ENCODE measurements at places on chromosomes 5 and 9.

DNA sequence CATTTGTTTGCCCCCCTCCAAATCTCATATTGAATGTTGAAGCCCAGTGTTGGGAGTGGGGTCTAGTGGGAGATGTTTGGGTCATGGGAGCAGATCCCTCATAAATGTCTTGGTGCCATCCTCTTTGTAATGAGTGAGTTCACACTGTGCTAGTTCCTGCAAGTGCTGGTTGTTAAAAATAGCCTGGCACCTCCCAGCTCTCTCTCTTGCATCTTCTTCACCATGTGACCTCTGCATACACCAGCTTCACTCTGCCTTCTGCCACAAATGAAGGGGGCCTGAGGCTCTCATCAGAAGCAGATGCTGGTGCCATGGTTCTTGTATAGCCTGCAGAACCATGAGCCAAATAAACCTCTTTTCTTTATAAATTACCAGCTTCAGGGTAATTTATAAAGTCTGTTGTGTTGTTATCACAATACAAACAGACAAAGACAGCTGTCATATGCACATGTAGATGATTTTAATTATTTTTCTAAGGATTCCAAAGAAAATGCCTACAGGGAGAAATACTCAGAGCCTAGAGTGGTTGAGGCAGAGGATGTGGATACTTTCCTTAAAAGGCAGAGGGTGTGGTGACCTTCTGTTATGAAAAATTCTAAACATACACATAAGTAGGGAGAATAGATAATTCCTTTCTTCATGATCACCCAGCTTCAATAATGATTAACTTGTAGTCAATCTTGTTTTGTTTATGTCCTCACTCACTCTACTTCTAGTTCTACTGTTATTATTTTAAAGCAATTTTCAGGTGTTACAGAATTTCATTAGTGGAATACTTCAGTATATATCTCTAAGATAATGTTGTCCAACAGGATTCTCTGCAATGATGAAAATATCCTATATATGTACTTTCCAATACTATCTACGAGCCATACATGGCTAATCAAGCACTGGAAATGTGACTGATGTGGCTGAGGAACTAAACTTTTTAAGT lies 75.1 kb upstream of the RANBP6 start:
- DNase-seq = no peak

DNA sequence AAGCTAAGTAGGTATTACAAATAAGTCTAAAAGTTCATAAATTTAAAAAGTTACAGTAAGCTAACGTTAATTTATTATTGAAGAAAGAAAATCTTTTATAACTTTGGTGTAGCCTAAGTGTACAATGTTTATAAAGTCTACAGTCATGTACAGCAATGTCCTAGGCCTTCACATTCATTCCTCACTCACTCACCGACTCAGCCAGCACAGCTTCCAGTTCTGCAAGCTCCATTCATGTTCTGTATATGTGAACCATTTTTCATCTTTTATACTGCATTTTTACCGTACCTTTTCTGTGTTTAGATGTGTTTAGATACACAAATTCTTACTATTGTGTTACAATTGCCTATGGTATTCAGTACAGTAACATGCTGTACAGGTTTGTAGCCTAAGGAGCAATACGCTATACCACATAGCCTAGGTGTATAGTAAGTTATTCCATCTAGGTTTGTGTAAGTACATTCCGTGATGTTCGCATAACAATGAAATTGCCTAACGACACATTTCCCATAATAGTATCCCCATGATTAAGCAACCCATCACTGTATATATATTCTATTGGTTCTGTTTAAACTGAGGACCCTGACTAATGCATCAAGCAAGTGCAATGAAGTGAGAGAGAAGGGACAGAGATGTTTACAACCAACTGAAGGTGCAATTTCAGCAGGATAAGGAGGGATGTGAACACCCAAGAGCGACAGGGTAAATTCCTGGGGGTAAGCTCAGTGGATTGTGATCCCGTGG lies 88.9 kb upstream of the TRIO start:
- DNase-seq = no peak

- DNase-seq = no peak
Measured at GRCh38 chr5:96706433-96707111, 44.4 kb downstream of the CAST start.

DNA sequence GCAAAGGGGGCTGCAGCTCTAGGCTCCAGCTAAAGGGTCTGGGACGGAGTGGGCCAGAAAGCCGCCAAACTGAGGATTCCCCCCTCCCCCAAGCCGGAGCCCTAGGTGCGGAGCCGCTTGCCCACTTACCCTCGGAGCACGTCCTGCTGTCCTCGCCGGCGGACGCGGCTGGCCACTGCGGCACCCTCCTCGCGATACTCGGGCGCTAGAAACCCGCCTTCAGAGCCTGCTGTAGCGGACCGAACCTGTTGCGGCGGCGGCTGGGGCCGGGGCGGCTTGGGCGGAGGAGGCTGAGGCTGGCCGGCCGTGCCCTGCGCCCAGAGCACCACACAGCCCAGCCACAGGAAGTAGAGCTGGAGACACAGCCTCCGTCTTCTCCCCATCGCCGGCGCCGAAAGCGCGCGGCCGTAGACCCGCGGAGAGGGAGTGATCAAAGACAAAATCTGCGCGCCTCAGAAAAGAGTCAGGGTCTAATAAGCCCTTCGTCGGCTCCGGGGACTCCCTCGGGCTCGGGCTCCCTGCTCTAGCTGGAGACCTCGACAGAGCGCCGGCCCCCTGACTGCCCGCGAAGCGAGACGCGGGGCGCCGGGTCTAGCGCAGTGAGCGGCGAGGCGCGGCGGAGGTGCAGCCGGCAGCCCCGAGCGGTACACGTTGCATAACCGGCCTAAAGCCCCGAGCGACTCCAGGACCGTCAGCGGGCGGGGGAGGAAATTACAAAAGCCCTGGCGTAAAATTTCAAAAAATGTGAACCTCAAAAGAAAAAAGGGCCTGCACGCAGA lies 635 bp downstream of the FBN2 start:
- DNase-seq = no peak

DNA sequence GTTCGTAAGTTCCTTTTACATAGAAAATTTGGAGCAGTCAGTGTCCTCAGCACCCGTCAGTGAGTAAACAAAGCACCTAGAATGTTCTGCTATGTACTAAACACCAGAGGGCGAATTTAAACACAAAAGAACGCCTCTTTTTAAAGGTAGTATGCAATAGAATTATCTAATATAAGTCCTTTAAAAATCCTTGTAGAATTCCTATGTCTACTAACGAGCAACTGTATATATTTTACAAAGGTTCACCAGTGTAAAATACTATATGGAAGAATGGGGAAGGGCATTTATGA lies 499 bp upstream of the TMEM232 start:
- DNase-seq = no peak

- DNase-seq = no peak
Measured at GRCh38 chr5:73903169-73903568, 277.2 kb downstream of the ARHGEF28 start.

GRCh38 chr5:150404941-150405816 lies 7.5 kb downstream of the CD74 start:
- no peak for DNase-seq

DNA sequence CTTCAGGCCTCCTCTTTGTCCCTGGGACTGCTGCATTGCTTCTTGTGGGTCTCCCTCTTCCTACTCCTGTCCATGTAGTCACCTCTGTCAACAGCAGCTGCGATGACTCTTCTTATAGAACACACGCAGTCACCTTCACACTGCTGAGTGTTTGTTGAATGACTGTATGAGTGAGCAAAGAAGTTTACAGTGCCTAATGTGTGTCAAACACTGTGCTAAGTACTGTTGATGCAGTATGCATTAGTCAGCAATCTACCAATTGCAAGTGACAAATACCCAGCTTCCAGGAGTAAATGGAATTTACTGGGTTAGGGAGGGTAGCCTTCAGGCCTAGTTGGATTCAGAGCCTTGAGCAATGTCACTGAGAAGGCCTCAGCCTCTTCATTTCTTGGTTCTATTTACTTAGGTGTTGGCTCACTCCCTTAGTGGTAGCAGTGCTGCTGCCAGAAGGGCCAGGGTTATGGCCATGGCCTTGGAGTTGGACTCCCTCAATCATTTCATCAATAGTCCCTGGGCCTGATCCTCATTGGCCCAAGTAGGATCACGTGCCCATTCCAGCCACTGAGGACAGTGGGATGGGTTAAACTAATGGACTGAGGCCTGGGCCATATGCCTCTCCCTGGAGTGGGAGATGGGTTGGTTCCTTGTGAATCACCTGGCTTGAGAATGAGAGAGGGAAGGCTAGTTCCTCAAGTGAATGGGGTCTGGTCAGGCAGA lies 93.5 kb downstream of the RGS3 start:
- no peak for DNase-seq

DNA sequence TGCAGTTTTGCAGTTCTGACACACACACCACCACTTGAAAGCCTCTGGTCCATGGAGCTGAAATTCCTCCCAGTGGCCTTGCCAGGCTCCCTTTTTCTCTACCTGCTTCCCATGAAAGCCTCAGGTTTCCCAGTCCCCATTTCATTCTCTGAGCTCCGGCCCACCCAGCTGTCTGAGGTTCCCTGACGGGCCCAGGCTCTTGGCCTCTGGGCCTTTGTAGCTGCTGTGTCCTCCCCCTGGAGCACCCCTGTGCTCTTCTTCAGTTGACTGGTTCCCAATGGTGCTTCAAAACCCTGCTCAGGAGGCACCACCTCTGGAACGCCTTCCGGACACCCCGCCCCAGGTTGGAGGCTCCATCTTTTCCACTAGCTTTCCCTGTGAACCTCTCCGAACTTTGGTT lies 155.9 kb upstream of the SHB start:
- no peak for DNase-seq

GRCh38 chr9:5511476-5511875 lies 1.1 kb downstream of the PDCD1LG2 start:
- DNase-seq = no peak

DNA sequence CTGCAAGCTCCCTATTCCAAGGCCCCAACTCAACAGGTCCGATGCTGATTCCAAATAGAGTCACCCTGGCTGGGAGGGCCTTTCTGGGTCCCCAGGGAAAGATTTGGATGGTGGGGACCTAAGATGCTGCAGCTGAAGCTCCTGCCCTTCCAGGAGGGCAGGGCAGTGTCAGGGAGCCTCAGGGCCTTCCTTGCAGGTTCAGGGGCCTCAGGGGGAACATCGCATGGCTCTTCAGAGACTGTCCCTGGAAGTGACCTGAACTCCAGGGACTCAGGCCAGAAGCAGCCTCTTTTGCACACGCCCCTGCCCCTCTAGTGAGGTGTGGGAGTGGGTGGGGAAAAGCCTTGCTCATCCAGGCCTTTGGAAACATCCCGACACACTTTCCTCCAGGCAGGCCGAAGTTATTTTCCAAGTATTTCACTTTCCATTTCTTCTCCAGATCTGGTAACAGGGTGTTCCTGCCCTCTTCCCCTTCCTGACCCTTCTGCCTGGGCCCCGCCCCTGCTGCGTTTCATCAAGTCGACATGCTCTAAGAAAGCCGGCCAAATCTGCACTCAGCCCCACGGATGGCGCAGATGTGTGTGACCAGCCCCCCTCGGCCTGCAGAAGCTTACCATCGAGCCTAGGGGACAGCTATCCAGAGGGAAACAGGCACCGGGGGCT lies 159.5 kb downstream of the FGF18 start:
- DNase-seq = no peak

DNA sequence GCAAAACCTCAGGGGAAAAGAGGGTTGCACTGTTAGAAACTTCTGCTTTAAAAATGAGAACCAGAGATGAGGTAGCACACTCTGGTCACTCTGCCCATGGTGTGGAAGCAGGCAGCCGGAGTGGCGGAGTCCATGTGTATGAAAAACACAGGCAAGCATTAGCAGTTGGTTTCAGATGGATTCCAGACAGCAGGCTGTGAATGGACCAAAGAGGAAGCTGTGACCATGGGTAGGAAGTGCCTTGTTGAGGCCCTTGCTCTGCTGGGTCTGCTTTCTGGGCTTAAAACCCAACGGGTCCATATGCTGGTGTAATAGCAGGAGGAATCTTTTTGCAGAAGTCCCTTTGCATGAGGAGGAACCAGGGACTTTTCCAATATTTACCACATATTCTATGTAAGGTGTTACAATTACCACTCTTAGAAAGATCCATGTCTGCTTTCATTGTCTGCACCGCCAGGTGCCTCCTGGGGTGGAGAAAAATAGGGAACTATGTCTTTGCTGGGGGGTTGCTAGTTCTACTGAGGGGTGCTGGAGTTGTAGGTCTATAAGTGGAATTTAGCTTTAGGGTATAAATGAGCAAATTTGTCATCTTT lies 77.0 kb downstream of the ANKRD55 start:
- no peak for DNase-seq

- DNase-seq = no peak
Measured at GRCh38 chr5:160088805-160089204, 30.4 kb downstream of the PWWP2A start.

DNA sequence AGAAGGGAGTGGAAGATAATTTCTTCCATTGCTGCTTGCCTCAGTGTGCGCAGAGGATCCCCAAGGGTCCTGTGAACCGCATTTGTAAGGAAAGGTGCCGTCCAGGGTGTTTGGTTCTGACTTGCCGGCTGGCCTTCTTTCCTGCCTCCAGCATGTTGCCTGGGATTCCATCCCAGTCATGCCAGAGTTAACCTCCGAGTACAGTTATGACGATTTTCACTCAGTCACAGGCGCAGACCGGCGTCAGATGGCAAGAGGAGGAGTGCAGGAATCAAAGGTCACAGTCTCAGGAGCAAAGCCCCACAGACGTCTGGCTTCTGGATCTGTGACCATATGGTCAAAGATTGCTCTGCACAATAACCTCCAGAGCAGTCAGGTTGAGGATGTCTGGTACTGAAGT lies 5.9 kb upstream of the GADD45G start:
- no peak for DNase-seq

DNA sequence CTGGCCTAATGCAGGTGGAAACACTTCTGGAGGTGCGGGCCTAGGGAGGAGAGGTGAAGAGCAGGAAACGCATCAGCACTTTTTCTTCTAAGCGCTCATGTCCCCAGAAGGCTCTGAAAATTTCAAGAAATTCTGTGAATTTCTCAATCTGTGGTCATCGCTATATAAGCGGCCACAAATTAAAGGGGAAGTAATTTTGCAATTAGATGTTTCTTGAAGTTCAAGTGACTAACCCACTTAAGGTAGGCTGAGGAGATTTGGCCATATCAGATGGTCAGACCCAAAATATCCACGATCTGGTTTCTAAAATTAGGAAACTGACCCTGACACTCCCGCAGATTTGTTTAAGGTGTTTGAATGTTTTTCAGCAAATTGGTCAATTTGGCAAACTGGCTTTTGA lies 16.6 kb upstream of the HMGCR start:
- DNase-seq = no peak
